ENCODE measurements at places on chromosomes 4 and X.

DNA sequence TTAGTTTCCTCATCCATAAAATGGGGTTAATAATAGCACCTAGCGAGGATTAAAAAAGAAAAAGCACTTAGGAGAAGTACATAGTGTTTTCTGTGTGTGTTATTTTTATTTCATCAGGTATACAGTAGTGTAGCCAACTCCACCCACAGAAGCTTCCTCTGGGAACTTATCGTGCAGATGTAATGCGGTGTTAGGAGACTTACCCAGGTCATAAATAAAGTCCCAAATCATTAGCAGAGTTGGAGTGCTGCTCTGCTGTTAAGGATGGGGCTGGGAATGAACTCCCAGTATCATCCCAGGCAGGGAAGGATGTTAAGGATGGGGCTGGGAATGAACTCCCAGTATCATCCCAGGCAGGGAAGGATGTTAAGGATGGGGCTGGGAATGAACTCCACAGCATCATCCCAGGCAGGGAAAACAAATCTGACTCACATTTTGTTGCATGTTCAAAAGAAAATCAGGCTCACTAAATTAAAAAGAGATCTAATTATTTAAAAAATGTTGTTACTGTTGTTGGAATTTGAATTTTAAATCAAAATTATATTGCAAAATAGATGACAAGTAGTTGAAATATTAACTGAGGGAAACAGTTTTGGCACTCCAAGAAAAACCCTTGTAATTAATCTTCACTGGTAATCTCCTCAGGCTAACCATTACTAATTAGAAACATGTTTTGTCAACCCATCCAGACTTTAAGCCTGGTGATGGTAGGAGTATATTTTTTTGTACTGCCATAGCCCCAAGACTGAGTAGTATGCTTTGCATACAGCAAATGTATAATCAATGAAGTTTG lies 10.2 kb upstream of the SFRP2 start:
- no peak for DNase-seq

DNA sequence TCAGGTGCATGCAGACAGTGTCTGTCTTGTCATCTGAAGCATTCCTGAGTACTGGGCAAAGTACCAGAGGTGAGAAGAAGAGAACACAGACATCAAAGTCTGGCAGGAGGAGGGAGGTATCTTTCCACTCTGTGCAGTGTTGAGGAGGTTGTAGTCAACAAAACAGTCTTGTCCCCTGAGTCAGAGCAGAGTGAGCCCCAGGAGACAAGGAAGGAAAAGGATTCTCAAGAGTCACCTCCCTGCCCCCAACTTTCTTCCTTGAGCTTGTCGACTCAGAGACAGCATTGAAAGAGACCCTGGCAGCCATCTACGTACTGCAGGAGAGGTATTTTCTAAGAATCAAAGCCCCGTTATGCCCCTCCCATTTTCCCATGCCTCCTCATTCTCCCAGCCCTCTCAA lies 4.4 kb upstream of the SRPX start:
- no peak for DNase-seq

- no peak for DNase-seq
Measured at GRCh38 chr4:74628852-74629620, 165.3 kb downstream of the BTC start.

GRCh38 chrX:134990801-134991481 lies at the start of gene SMIM10:
Gene SMIM10 (plus strand): TSS chrX:134990991. CDS start chrX:134991096, 105 bp downstream.
- DNase-seq = peak; percentile 73

GRCh38 chr4:8656711-8657380 lies 64.3 kb downstream of the CPZ start:
- peak; percentile 33 for DNase-seq

DNA sequence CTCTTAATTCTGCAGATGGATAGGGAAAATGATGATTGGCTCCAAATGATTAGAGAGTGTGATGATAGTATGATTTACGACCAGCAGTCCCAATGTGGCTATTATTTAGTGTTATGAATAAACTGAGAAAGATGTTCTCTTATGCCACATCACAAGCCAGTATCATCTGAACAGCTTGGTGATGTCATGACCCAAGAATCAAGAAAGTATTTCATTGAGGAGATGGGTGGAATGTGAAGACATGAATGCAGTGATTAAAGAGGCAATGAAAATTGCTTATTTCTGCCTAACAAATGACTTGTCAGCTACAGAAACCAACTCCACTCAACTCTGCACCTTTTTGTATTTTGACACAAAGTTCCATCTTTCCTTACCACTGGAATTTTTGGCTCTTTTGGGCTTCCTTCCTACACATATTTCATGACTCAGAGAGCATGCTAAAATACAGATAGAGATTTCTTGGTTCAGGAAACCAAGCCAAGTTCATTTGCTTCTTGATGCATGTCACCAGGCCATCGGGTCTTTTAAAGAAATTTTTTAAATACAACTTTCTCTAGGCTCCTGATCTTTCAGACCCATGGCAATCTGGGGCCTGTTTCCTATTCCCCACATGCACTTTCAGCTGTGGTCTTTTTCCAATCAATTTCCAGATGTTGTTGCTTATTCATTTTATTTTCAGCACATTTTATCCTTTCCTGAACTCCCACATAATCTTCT lies 174.2 kb downstream of the HHIP start:
- DNase-seq = no peak

GRCh38 chr4:155795991-155796390 lies 37.2 kb downstream of the GUCY1B1 start:
- DNase-seq = no peak

- no peak for DNase-seq
Measured at GRCh38 chrX:18620349-18620748, 51.6 kb downstream of the RS1 start.

Measured in left forelimb (tissue), 1 donor.